ENCODE measurements at places on chromosomes 13 and 19.

DNA sequence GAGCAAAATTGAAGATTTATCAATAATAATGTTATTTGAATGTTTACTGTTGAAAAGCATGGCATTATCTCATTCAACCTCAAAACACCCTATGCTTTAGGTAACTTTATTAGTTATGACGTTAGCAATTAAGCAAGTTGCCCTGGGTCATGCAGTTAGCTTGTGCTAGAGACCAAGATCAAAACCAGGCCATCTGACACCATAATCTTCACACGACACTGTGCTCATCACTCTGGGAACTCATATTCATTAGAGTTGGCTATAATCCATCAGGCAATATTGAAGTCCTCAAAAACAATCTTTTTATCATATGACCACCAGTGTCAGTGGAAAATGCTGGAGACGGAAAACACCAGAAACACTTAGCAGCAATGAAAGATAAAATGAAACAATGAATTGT lies 253.5 kb downstream of the PCDH20 start:
- DNase-seq: no peak

GRCh38 chr19:11154683-11155047 lies 917 bp downstream of the SPC24 start:
- no peak for DNase-seq

DNA sequence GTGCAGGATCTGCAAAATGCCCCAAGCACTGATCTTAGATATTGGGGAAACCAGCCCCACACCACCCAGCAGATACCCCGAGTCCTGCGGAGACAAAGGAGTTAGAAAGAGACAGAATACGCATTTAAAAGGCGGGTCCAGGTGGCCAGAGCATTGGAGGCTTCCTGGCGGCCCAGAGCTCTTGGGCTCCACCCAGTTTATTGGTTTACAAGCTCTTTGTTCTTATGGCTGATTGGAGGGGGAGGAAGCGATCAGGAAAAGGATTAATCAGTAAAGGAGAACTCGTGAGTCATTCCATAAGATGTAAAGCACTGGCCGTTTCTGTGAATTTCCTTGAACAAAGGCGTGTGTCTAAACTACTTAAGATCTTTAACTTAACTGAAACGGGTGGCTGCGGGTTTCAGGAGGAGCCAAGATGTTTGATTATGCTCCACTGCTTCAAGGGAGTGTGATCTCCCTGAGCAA lies 926 bp downstream of the ZNF587 start:
- peak; percentile 39 for DNase-seq

- DNase-seq: no peak
Measured at GRCh38 chr13:33006638-33007037, 9.6 kb upstream of the KL start.

DNA sequence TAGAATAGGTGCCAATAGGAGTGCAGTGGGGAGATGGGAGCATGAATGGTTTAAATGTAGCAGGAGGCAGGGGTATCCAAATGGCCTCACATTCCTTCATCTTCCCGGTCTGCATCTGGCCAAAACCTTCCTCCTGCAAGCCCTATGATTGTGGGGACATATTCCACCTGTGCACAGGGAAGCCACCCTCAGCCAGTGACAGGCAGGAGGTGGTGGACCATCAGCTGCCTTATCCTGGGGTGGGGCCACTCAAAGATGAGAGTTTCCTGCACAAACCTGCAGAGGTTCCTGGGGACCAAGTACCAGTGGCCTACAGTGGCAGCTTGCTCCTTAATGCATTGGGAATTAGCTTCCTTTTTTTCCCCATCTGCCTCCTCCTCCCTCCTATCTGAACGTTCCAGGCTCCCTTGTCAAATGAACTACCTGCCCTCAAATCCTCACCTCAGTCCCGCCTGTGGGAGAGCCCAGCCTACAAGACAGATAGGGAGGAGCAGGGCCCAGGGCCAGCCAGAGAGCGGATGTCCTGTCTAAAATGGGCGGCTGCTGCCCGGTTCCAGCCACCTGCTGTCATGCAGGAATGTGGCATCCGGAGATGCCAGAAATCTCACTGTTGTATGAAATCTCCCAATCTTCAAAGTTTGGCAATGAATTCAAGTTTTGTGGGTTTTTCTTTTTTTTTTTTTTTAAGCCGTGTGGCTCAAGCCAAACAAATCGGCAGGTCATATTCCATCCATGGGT lies 85.0 kb downstream of the TSHZ3 start:
- DNase-seq: no peak

DNA sequence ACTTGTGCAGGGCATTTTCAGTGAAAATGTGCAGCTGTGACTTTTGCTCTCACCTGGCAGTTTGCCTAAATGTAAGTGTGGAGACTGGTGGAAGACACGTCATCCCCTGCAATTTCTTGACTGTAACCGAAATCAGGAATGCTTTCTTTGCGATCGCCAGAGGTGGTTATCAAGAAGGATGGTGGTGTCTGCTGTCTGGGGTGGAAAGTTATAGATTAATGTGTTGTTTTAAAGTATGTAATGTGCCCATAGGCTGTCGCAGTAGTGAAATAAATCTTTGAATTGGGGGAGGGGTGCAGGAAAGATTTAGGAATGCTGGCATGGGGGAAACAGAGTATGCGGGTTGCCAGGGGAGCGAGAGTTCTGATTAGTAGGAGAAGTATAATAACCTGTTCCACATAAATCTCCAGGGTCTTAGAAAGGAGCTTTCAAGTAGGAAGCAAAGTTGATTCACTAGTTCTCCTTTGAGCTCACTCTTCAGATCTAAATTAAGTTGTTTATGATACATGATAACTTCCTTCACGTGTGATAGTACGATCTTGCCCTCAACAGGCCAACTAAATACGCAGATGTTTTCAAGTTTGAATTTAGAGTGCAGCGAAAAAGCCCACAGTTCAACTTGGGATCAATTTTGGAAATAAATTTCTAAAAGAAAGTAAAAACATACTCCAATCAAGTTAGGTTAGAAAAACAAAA lies 1520.0 kb upstream of the SLC10A2 start:
- DNase-seq: no peak

DNA sequence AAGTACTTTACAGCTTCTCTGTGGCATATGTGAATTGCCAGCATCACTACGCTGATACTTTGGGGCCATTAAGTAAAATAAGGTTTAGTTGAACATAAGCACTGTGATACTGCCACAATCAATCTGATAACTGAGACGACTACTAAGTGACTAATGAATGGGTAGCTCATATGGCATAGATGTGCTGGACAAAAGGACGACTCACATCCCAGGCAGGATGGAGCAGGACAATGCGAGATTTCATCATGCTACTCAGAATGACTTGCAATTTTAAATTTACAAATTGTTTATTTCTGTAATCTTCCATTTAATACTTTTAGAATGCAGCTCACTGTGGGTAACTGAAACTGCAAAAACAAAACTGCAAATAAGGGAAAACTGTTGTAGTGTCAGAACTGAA lies 13.6 kb downstream of the CCDC122 start:
- no peak for DNase-seq

- no peak for DNase-seq
Measured at GRCh38 chr13:20826843-20827560, 53.2 kb upstream of the EEF1AKMT1 start.

- no peak for DNase-seq
Measured at GRCh38 chr19:22807061-22807835, 23.3 kb upstream of the ZNF99 start.

GRCh38 chr13:30720172-30720869 lies 15.0 kb upstream of the ALOX5AP start:
- DNase-seq: no peak

DNA sequence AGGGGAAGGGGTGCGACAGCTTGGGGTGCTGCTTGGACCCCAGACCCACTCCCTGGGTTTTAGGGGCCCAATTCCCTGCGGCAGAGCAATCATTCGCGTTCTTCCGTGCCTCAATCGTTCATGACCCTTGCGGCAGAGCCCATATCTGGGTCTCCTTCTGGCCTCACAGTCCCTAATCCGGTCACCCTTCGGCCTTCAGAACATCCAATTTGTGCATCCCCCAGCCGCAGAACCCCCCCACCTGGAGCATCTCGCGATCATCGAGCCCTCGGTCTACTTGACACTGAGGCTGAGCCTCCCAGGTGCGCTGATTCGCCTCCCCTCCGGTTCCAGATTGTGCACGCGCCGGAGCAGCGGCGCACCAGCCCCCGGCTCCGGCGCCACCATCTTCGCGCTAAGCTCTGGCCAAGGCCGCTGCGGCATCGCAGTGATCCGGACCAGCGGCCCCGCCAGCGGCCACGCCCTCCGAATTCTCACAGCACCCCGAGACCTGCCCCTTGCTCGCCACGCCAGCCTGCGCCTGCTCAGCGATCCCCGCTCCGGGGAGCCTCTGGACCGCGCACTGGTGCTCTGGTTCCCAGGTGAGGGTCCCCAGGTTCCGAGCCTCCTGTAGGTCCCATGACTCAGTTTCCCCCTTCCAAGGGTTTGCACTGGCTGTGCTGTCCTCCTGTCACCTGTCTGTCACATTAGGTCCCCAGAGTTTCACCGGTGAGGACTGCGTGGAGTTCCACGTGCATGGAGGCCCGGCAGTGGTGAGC lies 501 bp downstream of the GTPBP3 start:
- DNase-seq: no peak

DNA sequence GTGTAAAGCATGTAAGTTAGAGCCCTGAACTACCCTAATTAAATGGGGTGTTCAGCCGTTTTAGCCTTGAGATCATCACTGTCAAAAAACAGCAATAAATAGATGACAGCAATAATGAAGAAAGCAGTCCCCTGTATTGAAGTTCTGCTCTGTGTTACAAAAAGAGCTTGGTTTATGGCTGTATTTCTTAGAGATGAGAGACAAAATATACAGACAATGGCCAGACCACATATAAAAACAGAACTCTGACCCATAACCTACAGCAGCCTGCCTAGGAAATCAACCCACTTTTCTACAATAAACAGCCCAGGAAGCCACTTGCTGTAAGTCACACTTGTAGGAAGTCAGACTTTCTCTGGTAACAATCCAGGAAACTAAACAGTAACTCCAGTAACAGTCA lies 10.8 kb downstream of the IGFL3 start:
- DNase-seq: no peak

- no peak for DNase-seq
Measured at GRCh38 chr19:54376610-54377285, 12.0 kb upstream of the LAIR1 start.

GRCh38 chr19:36605101-36605876 lies at the start of gene ZNF382:
ZNF382 (plus strand) TSS chr19:36605313; CDS start chr19:36609915, 4,602 bp downstream.
- DNase-seq: no peak

DNA sequence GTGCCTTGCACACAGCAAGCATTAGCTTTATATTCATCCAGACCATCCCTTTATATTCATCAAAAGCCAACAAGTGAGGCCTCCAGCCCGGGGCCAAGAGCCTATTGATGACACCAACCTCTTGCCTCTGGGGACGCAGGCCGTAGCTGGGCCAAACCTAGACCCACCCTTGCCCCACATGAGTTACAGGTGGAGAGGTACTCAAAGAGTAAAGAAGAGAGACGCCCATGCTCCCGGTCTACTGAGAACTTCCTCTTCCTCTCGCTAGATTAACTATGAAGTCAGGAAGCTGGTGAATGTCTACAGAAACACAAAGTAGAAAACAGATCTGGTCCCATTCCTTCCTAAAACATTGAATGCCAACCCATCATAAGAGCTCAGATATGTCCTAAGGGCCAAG lies 3.8 kb upstream of the MLNR start:
- DNase-seq: no peak

DNA sequence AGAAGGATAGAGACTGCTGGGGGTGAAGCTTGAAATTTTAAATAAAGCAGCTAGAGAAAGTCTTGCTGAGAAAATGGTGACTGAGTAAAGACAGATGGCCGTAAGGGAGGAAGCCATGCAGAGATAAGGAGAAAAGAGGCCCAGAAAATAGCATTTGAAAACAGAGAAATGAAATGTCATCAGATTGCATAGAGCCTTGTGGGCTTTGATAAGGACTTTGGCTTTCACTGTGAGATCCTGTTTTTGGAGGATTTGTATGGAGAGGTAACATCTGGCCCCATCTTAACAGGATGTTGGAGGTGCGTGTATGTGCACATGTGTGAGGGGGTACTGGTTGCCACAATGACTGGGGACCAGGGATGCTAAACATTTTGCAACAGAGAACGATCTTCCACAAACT lies 19.5 kb upstream of the ATP8A2 start:
- no peak for DNase-seq

GRCh38 chr19:10110972-10111317 lies 548 bp upstream of the P2RY11 start:
- DNase-seq: no peak

DNA sequence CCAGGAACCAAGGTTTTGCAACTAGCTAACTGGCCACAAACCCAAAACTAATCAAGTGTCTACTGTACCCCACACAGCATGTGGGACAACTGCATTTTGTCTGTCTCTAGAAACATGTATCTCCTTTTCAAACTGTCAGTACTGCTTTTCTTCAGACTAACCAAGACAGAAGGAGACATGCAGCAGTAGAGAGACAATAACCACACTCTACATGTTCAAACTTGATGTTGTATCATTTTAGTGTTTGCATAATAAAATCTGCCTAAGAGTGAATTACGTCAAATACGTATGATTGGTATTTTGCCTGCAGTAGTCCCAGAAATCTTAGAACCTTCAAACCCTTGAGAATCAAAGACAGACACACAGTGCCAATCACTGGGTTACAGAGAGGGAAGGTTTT lies 22.0 kb upstream of the FREM2 start:
- DNase-seq: no peak

All from HFF-Myc (cell line).